ENCODE measurements at places on chromosomes 6 and 20.

DNA sequence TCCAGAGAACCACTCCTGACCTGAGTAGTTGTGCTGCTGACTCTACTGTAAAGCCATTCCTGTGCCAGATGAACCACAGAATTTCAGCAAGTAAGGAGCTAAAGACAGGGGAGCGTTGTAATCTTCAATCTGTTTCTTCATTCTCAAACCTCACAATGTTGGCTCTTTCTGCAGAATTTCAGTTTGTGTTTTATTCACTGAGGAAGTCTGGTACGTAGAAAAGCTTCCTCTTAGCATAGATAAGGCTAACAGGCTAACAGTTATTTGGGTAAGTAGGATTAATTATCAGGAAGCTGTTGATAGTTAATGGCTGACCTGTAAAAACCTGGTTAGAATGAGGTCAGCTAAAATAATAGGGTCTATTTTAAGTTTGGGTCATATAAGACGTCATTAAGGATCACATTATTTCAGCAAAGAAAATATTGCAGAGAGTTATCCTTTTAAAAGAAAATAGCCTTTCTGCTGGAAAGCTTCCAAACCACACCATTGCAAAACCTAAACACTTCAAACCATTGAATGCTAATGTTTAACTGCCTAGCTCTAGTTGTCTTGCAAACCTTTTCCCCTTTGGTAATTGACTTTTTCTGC is 14.1 kb upstream of the TENT5A start:
- peak; percentile 98 for DNase-seq

- DNase-seq: no peak
Observed at GRCh38 chr6:139778106-139778505, 403.7 kb upstream of the CITED2 start.

DNA sequence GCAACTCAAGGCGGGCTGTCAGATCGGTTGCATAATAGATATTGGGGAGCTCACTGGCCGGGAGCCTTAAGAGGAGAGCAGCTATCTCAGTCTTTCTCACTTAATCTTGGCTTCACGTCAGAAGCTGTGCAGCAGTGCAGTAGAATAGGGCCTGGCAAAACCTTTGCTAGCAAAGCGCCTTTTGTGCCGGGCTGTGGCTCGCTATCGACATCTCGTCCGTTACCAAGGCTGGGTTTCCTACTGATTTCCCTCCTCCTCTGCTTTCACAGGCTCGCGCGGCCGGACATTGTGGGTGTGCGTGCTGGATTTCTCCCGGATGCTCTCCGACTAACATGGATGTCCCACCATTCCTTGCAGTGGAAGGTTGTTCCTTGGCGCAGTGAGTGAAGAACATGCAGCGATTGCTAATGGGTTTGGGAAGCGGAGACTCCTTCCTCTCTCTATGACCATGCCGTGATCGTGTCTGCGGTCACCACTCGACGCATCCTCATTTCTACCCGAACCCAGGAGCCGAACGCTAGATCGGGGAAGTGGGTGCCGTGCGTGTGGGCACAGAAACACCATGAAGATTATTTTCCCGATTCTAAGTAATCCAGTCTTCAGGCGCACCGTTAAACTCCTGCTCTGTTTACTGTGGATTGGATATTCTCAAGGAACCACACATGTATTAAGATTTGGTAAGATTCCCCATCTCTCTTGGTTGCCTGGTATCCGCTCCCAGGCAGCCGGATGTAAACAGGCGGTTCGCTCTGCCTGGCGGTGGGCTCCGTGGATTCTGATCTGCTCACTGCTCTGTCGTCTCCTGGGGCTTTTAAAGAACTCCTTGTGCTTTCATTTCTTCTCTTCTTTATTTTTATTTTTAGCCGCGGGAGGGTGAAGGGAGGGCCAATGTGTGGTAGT is 5.5 kb downstream of the GRIK2 start:
- no peak for DNase-seq

- peak; percentile 4 for DNase-seq
Observed at GRCh38 chr20:46255440-46256104, 52.7 kb downstream of the CDH22 start.

DNA sequence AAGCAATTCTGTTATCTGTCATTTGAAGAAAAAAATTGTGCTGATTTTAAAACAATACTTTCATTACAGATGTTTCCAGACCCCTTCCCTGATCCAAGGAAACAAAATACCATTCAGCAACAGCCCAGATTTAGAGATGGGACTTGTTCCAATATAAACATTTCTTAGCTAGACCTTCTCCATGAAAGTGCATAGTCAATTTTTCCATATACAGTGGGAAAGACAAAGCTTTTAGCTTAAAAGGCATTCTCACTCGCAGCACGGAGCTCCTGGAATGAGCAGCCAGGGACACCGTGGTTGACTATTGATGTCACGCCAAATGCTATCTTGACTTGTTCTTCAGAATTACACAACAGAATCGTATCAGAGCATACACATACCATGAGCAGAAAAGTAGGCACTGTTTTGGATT is 21.5 kb downstream of the LAMA4 start:
- DNase-seq: peak; percentile 80

DNA sequence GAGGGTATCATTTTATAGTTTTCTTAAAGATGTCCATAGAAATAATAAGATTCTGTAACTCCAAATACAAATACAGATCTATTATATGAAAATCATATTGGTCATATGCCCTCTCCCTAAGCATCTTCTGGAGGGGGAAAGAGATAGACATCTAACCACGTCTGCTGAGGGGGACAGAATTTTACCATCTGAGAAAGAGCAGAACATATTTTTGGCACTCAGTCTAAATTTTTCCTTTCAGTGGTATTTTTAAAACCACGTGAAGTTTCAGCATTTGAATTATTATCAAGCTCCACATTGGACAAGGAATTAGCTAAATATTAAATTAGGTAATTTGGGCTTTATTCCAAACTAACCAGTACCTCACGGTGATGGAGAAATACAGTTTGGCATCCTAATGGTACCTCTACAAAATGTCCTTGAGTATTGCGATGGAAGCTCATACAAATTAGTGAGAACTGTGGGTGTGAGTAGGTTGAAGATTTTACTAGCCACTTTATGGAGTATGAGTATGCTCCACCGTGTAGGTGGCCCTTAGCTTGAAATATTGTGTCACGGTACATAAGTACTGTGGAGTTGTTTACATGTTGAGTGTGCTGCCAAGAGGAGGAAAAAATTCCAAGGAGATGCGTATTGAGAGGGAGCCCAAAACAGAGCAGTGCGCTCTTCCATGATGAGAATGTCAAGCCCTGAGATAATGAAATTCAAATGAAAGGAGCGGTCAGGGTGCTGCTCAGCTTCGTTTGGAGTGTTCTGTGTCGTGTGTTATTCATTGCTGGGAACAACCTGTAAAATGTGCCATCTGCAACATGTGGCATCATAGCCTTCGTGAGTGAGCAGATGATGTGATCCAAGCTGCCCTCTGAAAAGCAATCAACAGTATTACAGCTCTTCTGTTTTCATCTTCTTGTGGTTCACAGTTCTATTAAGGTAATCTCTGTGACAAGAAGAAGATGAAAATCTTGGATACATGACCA is 48.4 kb upstream of the PHACTR2 start:
- DNase-seq: peak; percentile 59

GRCh38 chr20:50921803-50922501 is 9.3 kb downstream of the ADNP start:
- no peak for DNase-seq

DNA sequence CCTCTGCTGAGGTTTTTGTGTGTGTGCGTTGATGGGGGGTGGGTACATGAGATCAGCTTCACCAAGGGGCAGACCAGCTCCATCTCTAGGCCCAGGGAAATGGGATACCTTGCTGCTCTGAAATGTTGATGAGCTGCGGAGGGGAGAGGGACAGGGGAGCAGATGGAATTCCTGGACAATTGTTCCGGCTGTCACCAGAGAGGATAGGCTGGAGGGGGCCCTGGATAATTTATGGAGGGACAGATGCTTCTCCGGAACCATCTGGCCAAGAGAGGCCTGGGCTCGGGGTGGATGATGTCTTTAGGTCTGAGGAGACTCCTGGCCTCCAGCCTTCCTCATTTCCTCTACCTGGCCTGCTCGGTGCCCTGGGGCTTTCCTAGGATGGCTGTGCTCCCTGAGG is 1.9 kb upstream of the TJAP1 start:
- no peak for DNase-seq

- peak; percentile 44 for DNase-seq
Observed at GRCh38 chr6:155001482-155001881, 6.4 kb downstream of the TIAM2 start.

- DNase-seq: peak; percentile 33
Observed at GRCh38 chr20:62914970-62915457, 11.3 kb downstream of the DIDO1 start.

DNA sequence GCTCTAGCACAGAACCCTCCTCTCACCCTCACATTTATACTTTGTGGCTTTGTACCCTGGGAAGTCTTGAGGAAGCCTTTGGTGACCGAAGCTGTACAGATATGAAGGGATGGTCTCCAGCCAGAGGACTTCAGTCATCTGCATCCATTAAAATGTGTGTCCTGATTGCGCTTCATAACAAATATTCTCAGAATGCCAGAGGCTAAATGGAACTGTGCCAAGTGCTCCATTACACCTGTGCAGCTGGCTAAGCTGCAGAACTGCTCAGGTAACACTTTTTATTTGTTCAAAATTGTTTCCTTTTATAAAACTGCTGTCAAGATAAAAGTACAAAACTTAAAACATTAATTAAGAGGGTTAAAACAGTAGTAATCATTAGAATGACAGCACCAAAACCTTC is 22.3 kb downstream of the TPBG start:
- no peak for DNase-seq

DNA sequence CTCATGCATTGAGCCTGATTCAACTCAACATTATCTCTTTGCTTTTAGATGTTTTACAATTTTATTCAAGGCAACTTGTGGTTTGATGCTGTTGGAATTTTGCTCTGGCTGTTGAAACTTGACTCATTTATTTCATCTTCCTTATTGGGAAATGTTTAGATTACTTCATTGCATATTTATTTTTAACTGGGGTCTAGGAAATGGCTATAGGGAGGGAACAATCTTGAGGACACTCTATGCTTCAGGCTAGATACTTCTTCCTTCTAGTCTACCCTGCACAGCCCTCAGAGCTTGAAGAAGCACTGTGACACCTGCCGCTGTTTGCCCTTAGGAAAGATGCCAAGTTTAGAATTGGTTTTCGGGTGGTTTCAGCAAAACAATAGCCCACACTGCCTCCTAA is 183.4 kb downstream of the ADGRG6 start:
- DNase-seq: peak; percentile 37

GRCh38 chr6:2914318-2914660 is 11.2 kb upstream of the SERPINB9 start:
- DNase-seq: peak; percentile 7

DNA sequence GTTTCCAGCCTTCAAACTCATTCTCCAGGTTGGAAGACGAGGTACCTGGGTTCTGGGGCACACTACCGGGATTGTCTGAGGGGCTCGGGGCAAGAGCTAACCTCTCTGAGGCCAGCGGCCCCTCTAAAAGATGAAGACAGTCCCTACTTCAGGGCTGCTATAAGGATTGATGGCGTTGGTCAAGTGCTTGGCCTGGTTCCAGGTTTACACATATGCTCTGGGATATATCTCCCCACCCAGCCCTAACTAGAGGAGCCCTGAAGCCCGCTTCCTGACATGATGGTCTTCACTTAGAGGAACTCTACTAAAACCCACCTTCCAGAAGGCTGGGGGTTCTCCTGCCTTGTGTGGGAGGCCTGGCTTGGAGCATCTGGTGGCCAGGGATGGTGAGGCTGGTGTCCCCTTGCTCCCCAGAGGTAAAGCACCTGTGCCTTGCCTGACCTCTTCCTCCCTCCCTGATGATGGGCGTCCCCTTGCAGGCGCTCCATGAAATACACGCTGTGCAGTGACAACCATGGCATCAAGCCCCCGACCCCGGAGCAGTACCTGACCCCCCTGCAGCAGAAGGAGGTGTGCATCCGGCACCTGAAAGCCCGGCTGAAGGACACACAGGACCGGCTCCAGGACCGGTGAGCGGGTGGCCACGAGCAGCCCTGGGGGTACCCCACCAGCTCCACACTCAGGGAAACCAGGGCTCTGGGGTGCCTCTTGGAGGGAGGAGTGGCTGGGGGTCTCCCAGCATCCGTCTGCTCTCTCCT is 28.7 kb downstream of the SDCBP2 start:
- no peak for DNase-seq

DNA sequence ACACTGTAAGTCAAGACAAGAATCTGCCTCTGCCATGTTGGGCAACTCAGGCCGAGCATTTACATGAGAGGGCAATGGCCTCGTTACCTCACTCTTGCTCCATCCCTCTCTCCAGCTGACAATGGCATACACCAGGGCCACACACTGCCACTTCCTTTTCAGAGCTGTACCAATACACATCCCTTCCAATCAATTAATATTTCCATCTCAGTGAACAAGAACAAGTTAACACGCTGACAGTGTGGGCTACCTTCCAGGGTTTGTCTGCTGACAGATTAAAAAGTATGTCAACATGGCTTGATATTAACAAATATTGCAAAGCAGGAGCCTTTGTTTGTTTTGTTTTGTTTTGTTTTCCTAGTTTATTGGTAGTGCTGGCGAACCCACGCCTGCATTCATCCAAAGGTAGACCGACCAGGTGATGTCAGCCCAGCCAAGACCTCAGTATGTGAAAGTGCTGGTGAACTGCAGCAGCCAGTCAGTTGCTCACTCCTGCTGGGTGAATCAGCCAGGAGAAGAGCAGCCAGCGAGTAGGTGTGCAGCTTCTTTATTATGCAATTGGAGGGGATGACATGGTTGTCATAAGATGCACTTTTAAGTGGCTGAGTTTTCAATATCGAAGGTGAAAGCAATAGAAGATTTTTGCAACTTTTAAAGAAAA is 487.3 kb upstream of the JARID2 start:
- peak; percentile 22 for DNase-seq

DNA sequence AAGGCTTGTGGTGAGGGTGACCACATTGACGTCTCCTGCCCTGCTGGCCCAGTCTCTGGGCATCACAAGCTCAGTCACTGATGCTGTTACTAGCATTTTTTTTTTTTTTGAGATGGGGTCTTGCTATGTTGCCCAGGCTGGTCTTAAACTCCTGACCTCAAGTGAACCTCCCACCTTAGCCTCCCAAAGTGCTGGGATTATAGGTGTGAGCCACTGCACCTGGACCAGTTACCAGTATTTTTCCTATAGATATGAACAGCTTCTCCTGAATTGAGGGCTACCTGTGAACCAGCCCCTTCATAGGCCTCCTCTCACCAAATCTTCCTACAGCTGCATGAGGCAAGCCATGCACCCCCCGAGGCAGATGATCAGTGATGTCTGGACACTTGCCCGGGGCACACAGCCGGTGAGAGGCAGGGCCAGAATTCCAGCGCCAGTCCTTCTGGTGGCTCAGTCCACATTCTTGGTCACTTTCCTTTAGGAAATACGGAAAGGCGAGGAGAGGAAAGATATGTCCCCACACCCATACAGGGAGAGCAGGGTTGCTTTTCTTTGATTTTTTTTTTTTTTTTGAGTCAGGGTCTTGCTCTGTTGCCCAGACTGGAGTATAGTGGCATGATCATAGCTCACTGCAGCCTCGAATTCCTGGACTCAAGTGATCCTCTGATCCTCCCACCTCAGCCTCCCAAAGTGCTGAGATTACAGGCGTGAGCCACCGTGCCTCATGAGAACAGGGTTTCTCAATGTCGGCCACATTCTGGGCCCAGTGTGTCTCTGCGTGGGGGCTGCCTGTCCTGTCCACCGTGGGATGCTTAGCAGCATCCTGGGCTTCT is 50.7 kb downstream of the UBE2V1 start:
- no peak for DNase-seq

Measured in fibroblast of villous mesenchyme (primary cell).